CD4-positive, alpha-beta T cell treated with Interferon gamma for 1 hour (primary cell): ENCODE measurements at places on chromosomes 2 and 18.

DNA sequence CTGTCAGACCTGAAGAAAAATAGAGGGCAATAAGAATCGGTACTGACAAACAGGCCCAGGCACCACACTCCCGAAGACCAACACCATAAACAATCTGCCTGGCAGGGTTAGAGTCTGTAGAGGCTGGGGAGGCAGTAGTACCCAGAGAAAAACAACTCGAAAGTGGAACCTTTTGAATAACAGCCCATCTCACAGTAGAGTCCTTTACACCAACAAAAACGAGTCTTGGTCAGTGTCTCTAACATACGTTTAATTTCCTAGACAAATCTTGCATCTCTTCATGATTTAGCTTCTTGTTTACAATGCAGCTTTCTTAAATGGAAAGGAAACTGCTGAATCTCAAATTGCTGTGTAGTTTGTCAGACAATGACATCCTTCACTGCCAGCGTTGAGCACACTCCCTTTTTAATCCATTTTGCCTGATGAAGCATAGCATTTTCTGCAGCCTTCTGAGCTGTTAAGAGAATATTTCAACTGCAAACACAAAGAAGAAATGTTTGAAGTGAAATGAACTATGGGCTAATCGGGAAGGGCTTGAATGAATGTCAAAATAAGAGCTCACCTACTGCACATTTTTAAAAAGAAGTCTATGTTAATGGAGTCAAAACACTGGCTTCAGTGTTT lies 73.1 kb upstream of the DSG1 start:
- no peak for DNase-seq

- DNase-seq, result no peak
Observed at GRCh38 chr2:128092656-128093055, 1.7 kb downstream of the UGGT1 start.

DNA sequence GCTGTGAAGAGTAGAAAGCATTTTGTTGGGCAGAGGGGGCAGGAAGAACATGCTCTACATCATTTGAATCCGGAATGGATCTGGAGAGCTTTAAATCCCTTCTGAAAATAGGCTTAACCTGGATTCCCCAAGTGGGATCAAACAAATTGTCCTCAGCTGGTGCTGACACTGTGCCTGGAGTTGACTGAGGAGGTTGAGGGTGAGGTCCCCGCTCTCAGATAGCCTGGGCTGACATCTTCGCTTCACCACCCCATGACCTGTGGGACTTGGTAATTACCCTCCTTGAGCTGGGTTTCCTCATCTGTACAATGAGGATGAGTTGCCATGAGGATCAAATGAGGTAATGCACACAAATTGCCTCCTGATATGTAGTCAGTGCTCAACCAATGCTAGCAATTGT lies 117.8 kb upstream of the SMAD2 start:
- DNase-seq, result no peak

DNA sequence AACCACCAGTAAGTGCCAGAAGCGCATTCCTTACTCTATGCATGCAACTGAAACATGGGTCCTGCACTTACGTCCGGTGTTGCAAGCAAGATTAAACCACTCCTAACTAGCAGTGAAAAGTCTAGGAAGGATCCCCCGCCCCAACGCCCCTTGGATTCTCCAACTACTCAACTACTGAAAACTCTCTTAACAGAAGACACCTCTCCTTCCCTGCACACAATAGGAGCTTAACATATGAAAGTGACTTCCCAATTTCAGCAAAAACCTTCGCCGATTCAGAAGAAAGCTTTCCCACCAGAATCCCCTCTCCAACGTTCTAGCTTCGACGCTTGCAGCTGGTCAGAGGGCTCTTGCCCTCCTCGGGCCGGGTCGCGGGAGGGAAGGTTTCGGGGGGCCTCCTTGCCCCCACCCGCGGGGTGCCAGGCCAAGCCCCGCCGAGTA lies 578 bp downstream of the IWS1 start:
- DNase-seq, result no peak

GRCh38 chr2:192783643-192784042 lies 588.9 kb upstream of the TMEFF2 start:
- DNase-seq, result no peak

DNA sequence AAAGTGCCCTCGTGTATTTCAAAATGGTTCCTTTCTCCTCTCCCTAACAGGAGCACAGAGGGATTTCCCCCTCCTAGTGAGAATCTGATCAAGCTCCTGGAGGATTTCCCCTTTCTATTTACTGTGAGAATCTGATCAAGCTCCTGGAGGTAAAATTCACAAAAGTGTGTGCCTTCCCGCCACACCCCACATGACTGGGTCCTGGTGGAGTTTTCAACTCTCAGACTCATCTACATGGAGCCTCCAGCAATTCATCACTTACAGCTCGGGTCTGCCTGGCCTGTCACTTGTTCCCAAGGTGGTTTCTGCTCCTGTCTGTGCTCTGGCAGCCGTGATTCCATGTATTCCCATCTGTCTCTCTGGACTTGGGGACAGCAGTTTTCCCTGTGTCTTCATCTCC lies 590.7 kb downstream of the FBXO15 start:
- DNase-seq, result no peak

DNA sequence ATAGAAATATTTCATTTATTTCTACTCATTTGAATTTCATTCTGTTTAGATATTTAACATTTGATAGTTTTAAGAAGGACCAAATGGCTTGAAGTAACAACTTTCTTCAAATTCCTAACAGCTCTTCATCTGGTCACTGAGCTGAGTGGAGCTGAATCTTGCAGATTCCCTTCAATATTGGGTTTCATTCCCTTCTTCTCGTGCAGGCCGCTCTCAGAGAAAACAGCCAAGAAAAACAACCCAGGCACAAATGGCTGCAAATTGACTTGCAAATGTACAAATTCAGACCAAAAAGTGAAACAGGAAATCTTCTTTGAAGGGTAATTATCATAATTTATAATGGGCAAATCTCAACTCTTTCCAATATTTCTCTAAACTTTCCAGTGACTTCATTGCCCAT lies 30.3 kb upstream of the GCG start:
- no peak for DNase-seq

DNA sequence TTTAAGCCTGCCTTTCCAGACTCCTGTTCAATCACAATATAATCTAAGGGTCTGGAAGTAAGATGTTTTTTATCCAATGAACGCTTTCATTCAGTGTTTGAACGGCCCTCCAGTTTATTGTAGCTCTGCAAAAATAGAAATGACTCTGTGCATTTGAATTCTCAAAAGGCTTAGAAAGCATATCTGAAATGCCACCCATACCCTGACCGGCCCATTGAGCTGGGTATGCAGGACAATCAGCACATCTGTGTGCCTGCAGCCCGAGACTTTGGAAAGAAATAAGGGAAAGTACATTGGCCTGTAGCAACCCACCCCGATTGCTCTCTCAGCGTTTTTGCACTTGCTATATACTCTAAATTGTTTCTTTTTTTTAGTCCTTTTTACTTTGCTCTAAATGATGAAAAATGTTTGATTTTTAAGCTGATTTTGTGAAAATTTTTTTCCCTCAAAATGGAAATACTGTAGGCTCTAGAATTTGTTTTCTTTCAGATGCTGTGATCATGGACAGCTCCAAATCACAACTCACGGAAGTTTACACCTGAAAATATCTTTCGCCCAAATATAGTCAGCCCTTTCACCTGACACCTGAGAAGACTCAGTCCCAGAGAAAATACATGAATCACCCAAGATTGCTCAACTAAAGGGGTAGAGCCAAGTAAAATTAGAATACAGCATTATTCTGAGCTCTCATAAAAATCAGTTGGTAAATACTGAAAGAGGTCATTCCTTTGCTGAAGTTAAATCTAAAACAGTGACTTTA lies 194.5 kb upstream of the SIX3 start:
- no peak for DNase-seq

GRCh38 chr2:62215306-62216064 lies 19.6 kb downstream of the B3GNT2 start:
- no peak for DNase-seq

GRCh38 chr2:131155208-131155855 lies 50.2 kb downstream of the PLEKHB2 start:
- DNase-seq, result no peak

- no peak for DNase-seq
Observed at GRCh38 chr2:42917425-42917927, 125.1 kb upstream of the HAAO start.
